Stimulated activated CD8-positive, alpha-beta memory T cell treated with anti-CD3 and anti-CD28 coated beads, Interleukin-7, amount 100 ng/mL, for 48 hours (primary cell): ENCODE measurements at places on chromosomes 1 and 21.

- no peak for DNase-seq
Measured at GRCh38 chr1:26126321-26127084, 14.9 kb downstream of the PDIK1L start.

GRCh38 chr1:211571998-211572397, 7.0 kb downstream of the SLC30A1 start:
- DNase-seq = no peak

GRCh38 chr1:231993968-231994455, 367.4 kb downstream of the DISC1 start:
- no peak for DNase-seq

DNA sequence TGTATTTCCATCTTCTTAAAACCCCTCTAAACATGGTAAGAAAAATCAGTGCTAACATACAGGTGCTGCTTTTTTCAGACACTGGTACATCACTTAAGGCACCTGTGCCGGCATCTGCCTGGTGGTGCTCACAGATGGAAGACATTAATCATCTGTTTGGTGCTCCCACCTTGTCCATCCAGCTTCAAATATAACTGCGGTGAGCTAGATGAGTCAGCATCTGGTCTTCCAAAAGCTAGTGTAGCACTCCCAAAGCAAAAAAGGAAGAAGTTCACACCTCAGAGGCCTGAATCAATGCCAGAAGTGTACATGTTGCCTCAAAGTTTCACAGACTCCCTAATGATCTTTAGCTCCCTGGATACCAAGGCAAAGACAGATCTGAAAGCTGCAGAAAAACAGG, 44.4 kb downstream of the TM2D1 start:
- DNase-seq = no peak

DNA sequence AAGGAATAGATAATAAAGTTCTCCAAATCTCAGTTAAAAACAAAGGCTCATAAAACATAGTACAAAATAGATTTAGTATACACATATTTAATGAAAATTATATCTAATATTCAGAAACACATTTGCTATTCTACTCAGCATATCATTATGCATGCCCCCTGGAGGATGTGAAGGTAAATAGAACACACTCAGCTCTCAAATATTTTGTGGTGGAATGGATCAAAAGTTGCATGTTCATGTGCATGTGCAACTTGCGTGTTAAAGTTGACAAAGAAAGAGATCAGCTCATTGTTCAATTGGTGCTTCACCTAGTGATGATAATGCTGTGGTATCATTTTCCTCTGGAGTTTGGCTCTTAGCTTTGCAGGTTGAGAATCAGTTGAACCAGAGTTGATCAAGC, 4.9 kb upstream of the ZNF644 start:
- no peak for DNase-seq

GRCh38 chr1:207787776-207788175, 35.9 kb downstream of the CD46 start:
- no peak for DNase-seq

DNA sequence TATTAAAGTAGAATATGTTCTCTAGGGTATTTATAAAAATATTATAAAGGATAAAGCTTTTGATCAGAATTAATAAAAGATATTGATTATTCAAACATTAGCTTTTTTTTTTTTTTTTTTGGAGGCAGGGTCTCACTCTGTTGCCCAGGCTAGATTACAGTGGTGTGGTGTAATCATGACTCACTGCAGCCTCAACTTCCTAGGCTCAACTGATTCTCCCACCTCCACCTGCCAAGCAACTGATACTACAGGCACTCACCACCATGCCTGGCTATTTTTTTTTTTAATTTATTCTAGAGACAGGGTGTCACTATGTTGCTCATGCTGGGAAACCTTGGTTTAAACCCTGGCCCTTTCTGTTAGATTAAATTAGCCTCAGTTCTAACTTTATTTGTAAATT, 188.3 kb downstream of the CLEC20A start:
- DNase-seq = no peak

DNA sequence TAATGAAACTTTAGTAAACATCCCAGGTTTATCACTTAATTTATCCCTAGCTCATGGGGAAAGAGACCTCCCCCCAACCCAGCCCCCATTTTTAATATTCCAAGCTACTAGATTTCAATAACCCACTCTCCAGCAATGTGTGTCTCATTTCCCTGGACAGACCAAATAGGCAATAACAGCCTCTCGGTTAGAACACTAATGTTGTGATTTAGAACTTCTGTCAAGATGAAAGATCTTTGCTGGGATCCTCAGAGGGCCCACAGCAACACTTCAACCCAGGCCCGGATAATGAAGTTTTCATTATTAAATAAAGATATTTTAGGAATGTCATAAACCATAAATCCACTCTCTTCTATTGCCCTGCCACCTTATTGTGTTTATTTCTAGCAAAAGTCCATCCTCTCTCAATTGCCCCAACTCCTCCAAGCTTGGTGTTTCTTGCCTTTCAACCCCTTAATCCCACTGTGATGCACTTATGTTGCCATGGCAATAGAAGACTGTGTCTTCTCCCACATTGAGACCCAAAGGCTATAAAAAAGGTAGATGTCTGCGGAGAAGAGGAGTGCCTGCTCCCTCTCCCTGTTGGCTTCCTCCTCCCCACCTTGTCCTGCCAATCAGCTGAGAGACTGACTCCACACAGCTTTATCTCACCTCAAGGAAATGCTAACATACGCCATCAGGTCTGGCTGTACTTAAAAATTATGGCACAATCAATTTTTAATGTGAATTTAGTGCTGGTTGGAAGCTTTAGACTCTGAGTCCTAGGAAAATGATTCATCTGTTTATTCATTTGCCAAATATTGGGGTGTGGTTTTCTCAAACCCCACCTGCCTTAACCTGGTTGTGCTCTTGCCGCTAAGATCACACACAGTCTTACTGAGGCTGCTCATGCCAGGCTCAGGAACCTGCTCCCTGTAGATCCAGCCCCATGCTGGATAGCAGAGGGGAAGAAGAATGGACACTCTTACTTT, 258.3 kb upstream of the CAMK1G start:
- no peak for DNase-seq

- DNase-seq = no peak
Measured at GRCh38 chr1:910311-910880, 13.3 kb upstream of the SAMD11 start.

- DNase-seq = no peak
Measured at GRCh38 chr1:180232521-180233043, 2.5 kb downstream of the LHX4 start.

DNA sequence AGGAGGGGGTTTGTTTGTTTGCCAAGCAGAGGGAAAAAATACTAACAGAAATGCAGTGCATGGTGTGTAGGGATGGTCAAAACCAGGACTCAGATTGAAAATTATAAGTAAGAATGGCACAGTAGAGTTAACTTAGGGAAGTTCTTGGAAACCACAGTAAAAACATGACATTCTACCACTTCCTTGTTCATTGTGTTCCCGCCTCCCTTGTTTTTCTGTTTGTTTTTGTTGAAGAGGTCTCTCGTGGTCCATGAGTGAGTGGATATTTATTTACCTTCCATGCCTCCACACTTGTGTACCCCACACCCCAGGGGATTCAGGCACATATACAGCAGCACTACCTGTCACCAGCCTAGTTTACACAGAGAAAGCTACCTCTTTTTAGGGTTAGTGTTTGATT, 69.6 kb downstream of the OLFML2B start:
- DNase-seq = no peak

DNA sequence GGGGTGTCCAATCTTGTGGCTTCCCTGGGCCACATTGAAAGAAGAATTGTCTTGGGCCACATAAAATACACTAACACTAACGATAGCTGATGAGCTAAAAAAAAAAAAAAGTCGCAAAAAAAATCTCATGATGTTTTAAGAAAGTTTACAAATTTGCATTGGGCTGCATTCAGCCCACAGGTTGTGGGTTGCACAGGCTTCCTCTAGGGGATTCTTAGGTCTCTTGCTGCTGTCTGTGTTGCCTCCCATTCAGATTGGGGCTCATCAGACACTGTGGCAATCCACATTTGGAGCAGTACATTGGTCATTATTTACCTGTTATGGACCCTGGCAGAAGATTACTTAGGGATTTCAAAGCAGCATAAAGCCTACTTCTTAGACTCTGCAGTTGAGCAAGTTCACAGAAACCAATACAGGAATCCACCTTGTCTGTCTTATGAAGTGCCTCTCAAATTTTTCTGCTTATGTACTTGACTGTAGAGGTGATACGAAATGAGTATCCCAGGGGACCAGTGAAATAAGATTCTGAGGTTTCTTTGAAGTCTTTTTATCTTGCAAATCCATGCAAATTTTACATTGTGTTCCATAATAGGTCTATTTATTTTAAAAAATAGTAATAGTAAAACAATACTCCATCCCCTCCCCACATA, 205.5 kb downstream of the RPS6KC1 start:
- no peak for DNase-seq

GRCh38 chr1:200121421-200121820, 93.9 kb downstream of the NR5A2 start:
- no peak for DNase-seq

GRCh38 chr21:15015622-15016471, 49.0 kb downstream of the NRIP1 start:
- no peak for DNase-seq

DNA sequence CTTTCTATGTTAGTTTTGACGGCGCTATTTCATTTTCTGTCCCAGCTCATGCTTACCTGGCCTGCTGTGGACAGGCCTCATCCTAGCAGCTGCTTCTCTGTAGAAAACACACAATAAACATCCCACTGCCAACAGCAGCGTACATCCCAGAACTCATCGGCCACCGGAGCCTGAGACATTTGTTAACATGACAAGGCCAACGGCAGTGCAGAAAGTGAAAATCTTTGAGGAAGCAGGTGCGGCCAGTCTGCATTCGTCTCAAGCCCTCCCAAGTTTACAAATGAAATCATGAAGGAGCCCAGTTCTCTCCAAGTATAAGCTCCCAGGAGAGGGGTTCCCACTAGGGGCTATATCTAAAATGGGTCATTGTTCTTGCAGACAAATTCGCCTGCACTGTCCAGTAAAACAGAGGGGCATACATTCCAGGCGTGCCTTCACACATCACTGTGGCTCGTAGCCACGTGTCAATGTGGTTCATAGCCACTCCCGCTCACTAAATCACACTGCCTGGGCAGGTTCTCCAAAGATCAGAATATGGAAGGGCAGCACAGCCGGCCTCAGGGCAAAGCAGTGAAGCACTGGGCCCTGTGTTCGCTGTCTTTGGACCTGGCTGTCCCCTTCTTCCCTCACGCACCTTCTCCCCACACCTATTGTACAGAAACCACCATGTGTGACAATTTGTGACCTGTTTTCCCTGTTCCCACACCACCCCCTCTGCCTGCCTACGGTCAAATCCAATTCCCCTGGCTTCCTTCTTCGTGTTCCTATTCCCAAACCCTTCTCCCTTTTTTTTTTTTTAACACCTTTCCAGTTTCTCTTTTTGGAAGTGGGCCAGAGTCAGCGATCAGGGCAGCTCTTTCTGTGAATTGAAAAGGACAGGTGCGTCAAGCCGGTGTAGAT, 27.0 kb upstream of the ABCG1 start:
- no peak for DNase-seq

GRCh38 chr1:21361506-21361905, 71.2 kb upstream of the ECE1 start:
- DNase-seq = no peak

- DNase-seq = no peak
Measured at GRCh38 chr1:35656863-35657232, 15.5 kb upstream of the PSMB2 start.

GRCh38 chr1:21599402-21599801, 69.8 kb downstream of the RAP1GAP start:
- no peak for DNase-seq

DNA sequence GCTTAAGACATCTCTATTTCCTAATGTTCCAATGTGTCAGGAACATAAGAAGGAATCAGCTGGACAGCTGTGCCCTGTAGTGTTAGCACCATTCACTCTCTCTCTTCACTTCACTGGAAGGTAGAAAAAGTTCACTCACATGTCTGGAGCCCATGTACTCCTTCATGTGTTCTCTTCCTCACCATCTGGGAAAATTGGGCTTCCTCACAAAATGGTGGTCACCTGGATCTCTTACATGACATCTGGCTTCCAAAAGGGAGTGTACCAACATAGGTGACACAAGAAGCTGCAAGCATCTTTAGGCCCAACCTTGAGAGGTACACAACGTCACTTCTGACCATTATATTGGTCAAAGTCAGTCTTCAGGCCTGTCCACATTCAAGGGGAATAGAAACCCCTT, 882.6 kb downstream of the LTN1 start:
- no peak for DNase-seq

GRCh38 chr1:169090900-169091311, 15.6 kb upstream of the ATP1B1 start:
- no peak for DNase-seq

DNA sequence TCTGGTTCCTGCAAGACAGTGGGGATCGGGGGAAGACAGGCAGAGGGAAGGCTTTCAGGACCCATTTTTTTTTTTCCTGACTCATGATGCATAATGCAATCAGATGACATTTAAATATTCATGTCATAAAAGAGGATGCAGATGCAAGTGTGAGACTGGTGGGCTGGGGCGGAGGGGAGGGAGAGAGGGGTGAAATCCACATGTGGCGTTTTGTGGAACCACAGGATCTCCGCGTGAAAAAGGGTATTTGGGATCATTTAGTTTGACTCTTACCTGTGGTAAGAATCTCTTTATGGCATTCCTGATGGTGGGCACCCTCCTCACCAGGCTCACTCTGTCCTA, 249.3 kb upstream of the CSF3R start:
- no peak for DNase-seq

DNA sequence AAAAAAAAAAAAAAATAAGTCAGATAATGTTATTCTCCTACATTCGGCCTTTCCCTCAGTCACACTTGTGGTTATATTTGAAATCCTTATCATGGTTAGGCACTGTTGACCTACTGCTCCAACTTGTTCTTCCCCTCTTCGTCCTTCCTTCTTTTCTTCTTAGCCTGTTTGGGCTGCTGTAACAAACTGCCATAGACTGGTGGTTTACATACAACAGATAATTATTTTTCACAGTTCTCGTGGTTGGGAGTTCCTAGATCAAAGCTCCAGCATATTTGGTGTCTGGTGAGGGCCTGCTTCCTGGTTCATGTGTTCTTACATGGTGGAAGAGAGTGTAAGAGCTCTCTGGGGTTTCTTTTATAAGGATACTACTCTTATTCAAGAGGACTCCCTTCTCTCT, 73.4 kb downstream of the RABGAP1L start:
- DNase-seq = no peak
